ENCODE measurements at places on chromosomes 13 and 19. TPM values are rescaled to one million over a fixed set of nuclear protein-coding genes. Genes with fewer than 3 reads are reported as not detected.

Gene LGALS14
- total RNA-seq: not detected

Gene IGSF23
- not detected for total RNA-seq

Gene ZNF682
- total RNA-seq: 5.5 TPM

Gene BST2
- 37.8 TPM for total RNA-seq

GRCh38 chr19:6138066-6138465 lies 2.6 kb downstream of the ACSBG2 start:
- DNase-seq: no peak

DNA sequence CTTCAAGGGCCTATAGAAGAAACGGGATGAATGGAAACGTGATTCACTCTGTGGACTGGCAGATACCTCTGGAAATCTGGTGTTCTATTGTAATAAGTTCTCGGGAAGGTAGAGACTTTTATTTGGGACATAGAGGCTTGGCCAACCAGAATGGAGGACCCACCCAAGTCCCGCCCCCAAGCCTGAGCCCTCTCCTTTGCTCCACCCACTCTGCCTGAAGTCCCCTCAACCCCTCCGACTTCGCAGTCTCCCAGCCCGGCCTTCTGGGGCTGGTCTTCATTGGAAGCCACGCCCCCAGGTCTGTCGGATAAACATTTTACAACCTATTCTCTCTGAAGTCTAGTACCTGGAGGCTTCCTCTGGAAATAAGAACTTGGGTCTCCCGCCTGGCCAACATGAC lies 16.9 kb downstream of the FBXL12 start:
- DNase-seq: no peak

- no peak for DNase-seq
These were observed 42.4 kb downstream of the WASF3 start for GRCh38 chr13:26599860-26600259.

GRCh38 chr19:46551164-46551563 lies 50.0 kb upstream of the CALM3 start:
- no peak for DNase-seq

Measured in posterior vena cava (tissue), 2 donors.